Thymus (tissue), 14 donors: ENCODE measurements at places on chromosomes 7 and 10.

DNA sequence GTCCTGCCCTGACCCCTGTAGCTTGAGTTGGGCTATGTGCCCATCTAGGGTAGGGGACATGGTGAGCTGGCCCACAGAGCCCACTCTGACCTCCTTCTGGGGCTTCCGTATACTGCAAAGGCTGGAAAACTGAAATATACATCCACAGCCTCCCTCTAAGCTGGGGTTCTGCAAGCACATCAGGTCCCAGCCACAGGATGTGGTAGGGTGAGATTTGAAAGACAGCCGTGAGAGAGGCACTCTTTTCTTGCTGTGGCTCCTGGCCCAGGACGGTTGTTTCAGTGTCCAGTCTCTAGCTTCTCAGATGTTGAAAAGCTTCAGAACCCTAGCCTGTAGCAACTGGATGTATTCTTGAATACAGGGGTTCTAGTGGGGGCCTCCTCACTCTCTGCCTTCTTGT, 60.1 kb upstream of the ADRB1 start:
- DNase-seq = peak; percentile 28

- DNase-seq = no peak
These were observed 18.1 kb downstream of the MAD1L1 start for GRCh38 chr7:2214636-2215035.

DNA sequence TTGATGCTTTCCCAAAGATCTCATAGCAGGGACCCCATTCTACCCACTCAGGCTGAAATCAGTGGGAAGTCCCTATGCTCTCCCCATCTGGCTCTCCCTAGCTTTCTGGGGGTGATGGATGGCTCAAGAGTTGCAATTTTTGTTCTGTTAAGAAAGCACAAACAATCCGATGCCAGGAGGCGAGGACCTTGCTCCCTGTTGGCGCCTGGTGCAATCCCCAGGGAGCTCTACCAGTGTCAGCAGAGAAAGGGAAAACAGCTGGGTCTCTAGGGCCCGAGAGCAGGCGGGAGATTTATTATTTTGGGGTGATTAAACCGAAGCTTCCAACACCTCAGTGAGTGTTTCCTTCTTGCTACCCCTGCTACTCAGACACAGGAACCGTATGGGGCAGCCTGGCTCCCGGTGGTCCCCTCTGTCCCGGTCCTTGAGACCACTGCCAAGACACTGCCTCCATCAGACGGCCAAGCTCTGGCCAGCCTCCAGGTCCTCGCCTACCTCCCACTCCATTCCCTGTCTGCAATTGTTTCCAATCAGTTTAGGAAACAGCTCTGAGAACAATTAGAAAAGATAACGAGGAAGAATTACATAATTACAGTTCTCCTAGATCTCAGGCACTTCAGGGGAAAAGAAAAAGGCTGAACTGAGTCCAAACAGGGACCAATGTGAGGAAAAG, 147.9 kb downstream of the PLXNA4 start:
- no peak for DNase-seq

DNA sequence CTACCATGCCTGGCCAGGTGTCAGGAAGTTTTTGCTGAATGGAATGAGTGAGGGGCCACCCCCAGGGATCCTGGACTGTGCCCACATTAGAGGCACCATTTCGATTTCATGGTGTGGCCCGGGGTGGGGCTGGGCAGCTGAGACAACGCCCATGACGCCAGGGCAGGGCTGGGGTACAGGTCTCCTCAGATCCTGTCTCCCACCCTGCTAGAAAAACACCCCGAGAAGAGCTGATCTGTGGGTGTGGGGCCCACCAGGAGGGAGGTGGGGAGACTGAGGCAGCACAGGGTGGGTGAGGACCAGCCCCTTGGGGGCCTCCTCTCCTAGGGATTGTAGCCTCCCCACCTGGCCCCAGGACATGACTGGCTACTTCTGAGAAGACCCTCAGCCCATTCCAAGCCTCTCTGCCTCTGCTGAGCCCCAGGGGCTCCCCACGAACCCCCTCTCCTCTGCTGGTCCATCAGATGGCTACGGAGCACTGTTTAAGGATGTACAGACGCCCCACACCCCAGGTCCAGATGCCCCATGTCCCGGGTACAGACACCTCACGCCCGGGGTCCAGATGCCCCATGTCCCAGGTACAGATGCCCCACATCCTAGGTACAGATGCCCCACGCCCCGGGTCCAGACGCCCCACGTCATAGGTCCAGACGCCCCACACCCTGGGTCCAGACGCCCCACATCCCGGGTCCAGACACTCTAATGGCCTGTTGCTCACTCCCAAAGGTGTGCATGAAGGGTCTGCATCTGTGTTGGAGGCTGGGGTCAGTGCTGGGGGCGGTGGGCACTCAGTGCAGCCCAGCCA, 99.4 kb downstream of the MICALL2 start:
- DNase-seq = no peak

- DNase-seq = no peak
These were observed 167.3 kb downstream of the CALCR start for GRCh38 chr7:93407239-93407638.

DNA sequence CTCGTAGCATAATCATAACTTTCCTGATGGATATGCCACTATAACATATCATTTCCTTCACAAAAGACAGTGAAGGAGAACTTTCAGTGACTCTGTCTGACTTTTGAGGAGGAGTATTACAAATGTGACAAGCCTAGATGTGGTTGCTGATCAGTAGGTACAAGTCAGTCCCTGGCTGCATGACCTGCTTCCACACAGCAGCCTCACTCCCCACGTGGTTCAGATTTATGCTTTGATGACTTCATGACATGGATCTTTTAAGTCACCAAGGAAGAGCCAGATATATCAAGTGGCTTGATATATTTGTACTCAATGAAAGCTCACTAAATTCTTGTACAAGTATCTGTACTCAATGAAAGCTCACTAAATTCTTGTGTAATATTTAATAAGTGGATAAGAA, 50.9 kb upstream of the MKLN1 start:
- DNase-seq = no peak

- no peak for DNase-seq
These were observed 97.3 kb downstream of the CFAP58 start for GRCh38 chr10:104450954-104451353.

DNA sequence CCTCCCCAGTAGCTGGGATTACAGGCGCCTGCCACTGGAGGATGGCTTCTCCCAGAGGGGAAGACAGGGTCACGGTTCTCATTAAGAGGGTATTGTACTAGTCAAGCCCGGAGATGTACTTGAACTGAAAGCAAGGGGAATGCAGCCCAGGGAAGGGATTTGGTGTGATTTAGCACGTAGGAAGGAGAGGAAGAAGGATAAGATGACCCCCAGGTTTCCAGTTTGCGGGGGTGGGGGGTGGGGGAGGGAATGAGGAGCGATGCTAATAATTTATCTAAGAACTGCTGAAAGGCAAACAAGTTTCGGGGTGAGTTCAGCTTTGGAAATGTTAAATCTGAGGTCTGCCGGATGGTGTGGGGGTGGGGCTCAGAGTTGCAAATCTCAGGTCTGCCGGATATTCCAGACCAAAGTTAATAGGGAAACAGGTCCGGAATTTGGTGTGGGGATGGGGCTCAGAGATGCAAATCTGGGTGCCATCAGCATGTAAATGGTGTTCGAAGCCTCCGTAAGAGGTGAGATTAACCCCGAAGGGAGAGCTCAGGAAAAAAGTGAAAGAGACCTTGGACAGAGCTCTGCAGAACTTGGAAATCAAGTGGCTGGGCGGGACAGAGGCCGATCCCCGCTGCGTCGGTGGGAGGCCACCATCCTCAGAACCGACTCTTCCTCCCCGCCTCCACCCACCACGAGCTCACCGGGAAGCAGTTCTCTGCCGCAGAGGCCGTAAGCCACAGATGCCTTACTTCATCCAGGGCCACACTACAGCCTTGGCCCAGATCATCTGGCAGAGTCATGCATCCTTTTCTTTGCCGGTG, 1.6 kb upstream of the SEPHS1 start:
- no peak for DNase-seq

GRCh38 chr7:151244196-151244840, 4.2 kb downstream of the SMARCD3 start:
- DNase-seq = no peak

- DNase-seq = no peak
These were observed 51.2 kb upstream of the LAMB4 start for GRCh38 chr7:108181073-108181985.

DNA sequence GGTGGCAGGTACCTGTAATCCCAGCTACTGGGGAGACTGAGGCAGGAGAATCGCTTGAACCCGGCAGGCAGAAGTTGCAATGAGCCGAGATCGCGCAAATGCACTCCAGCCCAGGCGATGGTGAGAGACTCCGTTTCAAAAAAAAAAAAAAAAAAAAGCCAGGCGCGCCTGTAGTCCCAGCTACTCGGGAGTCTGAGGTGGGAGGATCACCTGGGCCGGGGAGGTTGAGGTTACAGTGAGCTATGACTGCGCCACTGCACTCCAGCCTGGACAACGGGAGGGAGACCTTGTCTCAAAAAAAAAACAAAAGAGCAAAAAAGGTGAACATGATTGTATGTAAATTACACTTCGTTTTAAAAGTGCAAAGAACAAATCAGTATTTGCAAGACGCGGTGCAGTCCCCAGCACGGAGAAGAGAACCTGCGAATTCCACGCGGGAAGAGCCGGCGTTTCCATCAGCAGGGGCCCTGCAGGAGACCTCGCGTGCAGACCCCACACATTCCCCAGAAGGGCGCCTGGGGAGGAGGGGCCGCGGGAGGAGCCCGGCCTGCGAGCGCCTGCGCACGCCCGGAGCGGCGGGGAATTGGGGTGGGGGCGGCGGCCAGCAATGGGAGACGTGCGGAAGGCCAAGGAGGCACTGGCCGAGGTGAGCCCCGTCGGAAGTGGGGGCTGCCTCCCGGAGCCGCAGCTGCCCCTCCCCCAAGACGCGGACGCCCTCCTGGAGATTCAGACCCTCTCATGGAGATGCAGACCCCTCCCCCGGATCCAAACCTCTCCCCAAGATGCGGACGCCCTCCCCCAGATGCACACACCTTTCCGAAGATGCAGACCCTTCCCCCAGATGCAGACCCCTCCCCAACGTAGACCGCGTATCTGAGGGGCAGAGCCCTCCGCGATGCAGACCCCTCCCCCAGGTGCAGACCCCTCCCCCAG, 16.7 kb upstream of the SUN1 start:
- peak; percentile 33 for DNase-seq

DNA sequence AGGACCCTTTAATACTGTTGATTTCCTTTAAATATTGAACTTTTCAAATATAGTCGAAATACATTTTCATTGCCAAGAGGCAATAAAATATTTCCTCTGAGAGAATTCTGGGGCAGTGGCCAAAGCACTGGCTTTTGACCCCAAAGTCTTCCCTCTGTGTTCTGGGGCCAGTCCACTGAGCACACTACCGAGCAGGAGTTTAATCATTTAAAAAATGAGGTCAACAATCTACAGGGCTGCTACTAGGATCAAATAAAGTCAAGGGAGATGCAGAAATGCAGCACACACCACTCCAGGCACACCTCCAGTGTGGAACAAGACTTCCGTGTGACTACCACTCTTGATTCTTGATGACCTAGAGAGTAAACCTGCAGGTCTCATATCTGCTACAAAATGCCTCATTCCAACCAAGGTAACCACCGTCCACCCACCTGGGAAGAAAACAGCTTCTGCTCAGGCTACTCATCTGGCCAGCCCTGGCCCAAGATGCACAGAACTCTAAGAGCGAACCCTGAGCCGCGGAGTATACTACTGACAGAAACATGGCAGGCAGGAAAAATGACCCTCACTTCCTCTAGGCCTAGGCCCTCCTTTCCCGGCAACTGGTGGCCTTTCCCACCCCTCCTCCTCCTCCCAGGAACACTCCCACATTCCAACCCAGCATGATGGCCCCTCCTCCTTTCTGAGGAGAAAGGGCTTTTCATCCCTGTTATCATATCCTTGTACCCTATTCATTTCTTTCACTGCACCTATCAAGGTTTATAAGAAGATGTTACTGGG, 97.7 kb downstream of the ALOX5 start:
- no peak for DNase-seq

DNA sequence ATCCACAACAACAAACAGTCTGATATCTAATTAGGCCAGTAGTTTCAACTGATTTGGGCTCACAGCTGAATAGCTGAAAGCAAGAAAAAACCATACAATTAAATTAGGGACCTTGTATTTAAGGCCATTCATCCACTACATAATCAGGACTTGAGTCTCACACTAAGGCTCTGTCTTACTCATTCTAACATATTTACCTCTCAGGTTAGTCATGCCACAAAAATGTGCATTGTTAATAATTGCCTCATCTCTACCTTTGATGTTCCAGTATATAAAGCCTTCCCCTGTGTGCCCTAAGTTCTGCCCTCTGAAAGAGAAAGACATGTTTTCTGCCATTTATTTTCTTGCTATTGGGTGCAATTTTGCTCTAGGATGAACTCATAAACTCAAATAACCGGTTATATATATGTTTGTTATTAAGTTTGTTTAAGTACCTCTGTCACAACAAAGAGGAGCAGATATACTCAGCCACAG, 5.3 kb upstream of the C1GALT1 start:
- no peak for DNase-seq

- no peak for DNase-seq
These were observed 163.9 kb downstream of the ADARB2 start for GRCh38 chr10:1573334-1573969.

GRCh38 chr10:65891073-65891981, 1034.5 kb upstream of the LRRTM3 start:
- DNase-seq = no peak

GRCh38 chr7:90946730-90947501, 317.3 kb upstream of the FZD1 start:
- no peak for DNase-seq
